ENCODE measurements at places on chromosomes 2 and 18.

DNA sequence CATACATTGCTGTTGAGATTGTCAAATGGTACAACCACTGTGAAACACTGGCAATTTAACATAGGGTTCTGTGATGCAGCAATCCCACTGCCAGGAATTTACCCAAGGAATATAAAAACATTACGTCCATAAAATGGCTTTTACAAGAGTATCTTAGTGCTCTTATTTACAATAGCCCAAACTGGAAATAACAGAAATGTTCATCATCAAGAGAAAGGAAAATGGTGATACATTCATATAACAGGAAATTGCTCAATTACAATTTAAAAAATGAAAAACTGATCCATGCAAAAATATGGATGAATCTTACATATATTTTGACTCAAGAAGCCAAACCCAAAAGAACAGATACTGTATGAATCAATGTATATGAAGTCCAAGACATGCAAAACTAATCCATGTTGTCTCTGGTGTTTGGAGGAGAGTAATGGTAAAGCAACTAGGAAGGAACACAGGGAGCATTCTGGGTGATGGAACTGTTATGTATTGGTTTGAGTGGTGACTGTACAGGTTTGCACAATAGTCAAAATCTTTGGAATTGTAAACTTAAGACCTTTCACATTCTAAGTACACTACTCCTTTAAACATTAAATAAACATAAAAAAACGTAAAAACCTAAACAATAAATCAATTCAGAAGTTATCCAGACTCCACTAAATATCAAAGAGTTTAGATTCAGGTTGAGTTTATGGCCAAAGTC lies 104.8 kb upstream of the WDR75 start:
- no peak for ATAC-seq

- ATAC-seq = no peak
Measured at GRCh38 chr18:2135309-2135708, 436.0 kb downstream of the METTL4 start.

DNA sequence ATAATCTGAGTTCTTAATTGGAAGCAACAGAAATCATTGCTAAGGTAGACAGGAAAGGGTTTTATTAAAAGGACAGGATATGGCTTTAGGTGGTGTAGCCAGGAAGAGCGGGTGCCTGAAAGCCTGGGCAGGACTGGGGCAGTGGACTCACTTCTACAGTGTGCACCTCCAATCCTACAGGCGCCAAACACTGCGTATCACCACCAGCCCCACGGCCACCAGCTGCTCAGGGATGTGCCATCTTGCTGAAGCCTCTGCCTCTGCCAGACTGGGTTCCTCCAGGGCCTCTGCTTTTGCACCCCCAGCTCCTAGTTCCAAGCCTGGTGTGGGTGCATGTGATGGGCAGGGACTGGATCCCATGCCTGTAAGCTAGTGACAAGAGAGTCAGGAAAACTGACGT lies 29.7 kb upstream of the DPYSL5 start:
- no peak for ATAC-seq

- ATAC-seq = no peak
Measured at GRCh38 chr2:132871831-132872230, 201.8 kb upstream of the LYPD1 start.

DNA sequence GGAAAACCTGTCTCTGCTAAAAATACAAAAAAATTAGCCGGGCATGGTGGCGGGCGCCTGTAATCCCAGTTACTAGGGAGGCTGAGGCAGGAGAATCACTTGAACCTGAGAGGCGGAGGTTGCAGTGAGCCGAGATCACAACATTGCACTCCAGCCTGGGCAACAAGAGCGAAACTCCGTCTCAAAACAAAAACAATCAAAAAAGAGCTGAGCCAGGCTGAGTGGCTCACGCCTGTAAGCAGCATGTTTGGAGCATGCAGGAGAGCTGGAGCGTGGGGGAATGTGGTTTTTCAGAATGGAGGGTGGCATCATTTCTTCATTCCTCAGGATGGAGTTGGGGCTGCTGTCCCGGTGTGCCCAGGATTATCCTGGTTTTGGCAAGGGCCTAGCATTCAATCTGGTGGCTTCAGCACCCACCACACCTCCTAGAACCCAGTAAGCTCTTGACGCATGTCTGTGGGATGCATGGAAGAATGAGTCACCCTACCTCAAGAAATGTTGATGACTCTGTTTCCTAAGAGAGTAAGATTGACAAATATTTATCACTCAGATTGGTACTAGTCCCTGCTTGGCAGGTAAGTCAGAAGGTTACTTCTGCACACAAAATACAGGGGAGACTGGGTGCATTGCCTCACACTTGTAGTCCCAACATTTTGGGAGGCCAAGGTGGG lies 90.2 kb upstream of the ODC1 start:
- no peak for ATAC-seq

DNA sequence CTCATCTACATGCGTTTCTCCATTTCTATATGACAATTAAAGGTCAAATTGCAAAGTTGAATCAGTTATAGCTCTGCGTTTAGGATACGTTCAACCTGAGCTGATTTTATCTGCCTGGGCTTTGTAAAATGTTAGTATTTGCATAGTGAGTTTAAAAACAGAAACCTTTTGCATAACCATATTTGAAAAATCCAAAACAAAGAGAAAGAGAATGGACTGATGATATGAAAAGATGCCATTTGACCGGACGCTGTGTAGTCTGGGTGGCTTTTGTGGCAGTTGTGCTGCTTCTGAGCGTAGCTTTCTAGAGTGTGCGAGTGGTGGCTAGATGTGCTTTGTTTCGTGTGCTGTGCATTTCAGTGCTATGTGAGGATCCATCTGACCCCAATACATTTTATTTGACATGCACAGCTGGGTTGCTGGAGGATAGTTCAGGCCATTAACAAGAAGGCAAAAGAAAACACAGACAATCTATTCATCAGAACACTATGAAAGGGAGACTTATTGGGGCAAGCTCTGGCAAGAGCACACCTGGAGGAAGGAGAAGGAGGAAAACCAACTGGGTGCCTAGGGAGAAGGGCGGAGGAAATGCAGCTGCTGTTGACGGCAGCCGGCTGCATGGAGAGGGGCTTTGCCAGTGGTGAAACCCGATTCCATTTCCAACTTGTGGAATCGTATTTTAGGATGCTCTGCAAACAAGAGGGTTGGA lies 126.8 kb downstream of the ACOXL start:
- ATAC-seq = no peak

DNA sequence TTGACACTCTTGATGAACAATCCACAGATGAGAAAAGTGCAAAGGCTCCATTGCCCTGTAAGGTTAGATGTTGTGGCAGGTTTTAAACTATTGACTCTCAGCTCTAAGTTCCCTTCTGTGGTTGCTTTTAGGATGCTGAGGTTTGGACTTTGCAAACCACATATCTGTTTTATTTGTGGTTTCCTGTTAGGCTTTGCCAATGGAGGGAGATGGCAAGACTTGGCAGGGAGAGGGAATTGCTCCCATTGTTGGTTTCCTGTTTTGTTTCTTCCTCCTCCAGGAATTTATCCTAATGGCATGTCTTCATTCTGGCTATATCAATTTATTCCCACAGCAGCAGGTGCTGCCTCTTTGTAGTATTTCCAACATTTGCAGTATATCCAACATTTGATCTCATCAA lies 772.3 kb downstream of the LRRTM4 start:
- ATAC-seq = no peak

DNA sequence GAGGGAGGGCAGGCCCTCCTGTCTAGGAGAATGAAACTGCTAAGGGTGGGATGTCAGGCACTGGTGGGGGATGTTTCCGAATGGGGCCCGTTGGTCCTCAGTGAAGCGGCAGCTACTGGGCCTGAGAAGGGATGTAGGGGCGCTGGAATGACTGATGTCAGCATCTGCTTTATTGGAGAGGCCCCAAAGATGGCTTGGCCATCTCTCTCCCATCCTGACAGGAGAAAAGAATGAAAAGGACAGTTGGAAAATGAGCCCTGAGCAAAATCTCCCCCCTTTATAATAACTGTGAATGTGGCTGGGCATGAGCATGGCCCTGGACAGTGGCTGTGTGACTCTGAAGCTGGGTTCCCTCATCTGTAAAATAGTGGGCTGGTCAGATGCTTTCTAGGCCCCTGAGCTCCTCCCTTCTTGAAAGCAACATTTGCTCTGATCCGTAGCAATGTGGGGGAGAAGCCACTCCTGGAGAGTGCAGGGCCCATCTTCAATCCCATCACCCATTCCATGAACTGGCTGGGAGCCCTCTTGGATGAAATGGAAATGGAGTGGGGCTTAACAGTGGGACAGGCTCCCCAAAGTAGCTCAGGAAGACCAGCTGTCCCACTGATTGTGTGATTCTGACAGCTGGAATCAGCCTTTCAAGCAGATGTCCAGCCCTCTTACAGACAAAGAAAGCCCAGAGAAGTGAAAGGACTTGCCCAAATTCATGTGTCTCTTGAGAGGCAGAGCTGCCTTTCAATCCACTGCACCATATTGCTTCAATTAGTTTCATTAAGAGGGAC lies 232.7 kb upstream of the SMAD2 start:
- no peak for ATAC-seq

Data from gastroesophageal sphincter (tissue), 4 donors.